SK-N-SH (cell line): ENCODE measurements at places on chromosomes 1 and 21.

GRCh38 chr1:161307892-161308638, 1.7 kb downstream of the MPZ start:
- DNase-seq: no peak

- DNase-seq: no peak
These were observed 128.4 kb upstream of the NGF start for GRCh38 chr1:115466433-115466832.

- DNase-seq: no peak
These were observed 3.3 kb downstream of the MX1 start for GRCh38 chr21:41429305-41429704.

- no peak for DNase-seq
These were observed 21.8 kb upstream of the VTCN1 start for GRCh38 chr1:117232531-117232930.

- no peak for DNase-seq
These were observed 316.0 kb downstream of the LMO4 start for GRCh38 chr1:87644579-87645190.

GRCh38 chr1:12275370-12275769, 45.5 kb downstream of the VPS13D start:
- peak; percentile 37 for DNase-seq

GRCh38 chr1:116226017-116226416, 114.8 kb downstream of the MAB21L3 start:
- no peak for DNase-seq

DNA sequence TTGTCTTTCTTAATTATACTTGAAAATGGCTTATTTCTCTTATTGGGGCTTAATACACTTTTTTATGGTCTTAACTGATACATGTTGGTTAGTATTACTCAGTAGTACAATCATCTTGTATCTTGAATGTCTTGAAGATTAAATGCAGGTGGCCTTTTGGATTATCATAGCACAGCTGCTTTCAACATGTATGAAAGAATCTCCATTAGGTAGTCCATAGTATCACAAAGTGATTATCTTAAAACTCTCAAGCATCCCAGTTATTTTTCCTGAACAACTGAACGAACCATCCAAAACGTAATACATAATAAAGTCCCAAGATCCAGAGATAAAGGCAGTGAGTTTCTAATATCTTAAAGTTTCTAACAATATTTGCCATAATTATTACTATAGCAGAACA, 51.7 kb upstream of the MYOCOS start:
- no peak for DNase-seq

GRCh38 chr1:201966171-201966570, 10.9 kb downstream of the TIMM17A start:
- DNase-seq: no peak

DNA sequence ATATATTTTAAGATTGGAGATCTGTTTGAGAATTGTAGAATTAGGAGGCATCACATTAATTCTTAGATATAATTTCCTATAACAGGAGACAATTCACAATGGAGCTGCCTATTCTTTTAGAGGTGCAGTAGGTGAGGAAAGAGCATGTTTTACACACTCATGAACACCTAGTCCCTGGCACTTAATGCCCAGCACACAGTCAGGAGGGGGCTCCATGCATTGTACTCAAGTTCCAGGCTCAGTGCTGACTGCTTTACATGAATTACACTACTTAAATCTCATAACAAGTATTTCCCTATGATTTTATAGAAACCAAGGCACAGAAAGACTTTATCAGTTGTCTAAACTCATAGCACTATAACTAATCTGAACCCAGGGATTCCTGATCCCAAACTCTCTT, 360 bp upstream of the GBP3 start:
- no peak for DNase-seq

GRCh38 chr1:51621841-51622454, 5.1 kb downstream of the OSBPL9 start:
- no peak for DNase-seq
